ENCODE measurements at places on chromosomes 1 and 21.

GRCh38 chr1:46690931-46691421, 19.3 kb downstream of the TEX38 start:
- H3K4me3 ChIP-seq, result no peak overlapping the region
- H3K4me1 ChIP-seq, result no peaks in the 10 kb centered on the region
- H3K36me3 ChIP-seq, result peaks cover 10% of the 10 kb centered on the region

- H3K27me3 ChIP-seq, result peaks cover 2% of the 10 kb centered on the region
- no peak overlapping the region for H3K27ac ChIP-seq
- no peaks in the 10 kb centered on the region for H3K36me3 ChIP-seq
- H3K4me1 ChIP-seq, result peaks cover 4% of the 10 kb centered on the region
- peak overlapping the region; percentile 72 for H3K4me3 ChIP-seq
Observed at GRCh38 chr1:50332941-50333594, 90.2 kb downstream of the DMRTA2 start.

- no peaks in the 10 kb centered on the region for H3K4me1 ChIP-seq
- DNase-seq, result no peak
- no peaks in the 10 kb centered on the region for H3K27me3 ChIP-seq
- no peak overlapping the region for H3K27ac ChIP-seq
- H3K4me3 ChIP-seq, result no peak overlapping the region
- peaks cover 15% of the 10 kb centered on the region for H3K36me3 ChIP-seq
Observed at GRCh38 chr1:173870252-173871075, 2.3 kb downstream of the ZBTB37 start.

DNA sequence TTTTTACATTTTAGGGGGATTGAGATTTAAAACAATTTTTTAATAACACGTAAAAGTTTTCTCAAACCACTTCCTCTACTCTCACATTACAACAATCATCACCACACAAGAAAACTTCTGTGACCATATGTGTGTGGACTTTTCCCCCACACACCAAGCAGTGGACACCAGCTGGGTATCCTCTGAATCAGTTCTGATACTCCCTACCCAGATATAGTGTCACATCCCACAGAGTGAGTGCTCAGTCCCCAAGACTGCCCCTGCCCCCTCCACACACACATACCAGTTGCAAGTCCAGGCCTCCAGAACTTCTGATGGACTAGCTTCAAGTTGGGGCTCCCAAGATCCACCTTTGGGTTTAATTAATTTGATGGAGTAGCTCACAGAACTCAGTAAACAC, 53.3 kb upstream of the QSOX1 start:
- H3K36me3 ChIP-seq, result peaks cover 7% of the 10 kb centered on the region
- DNase-seq, result no peak
- no peak overlapping the region for H3K27ac ChIP-seq
- H3K4me1 ChIP-seq, result no peaks in the 10 kb centered on the region

- H3K27ac ChIP-seq, result no peak overlapping the region
- H3K4me3 ChIP-seq, result no peak overlapping the region
- DNase-seq, result peak; percentile 40
- peaks cover 10% of the 10 kb centered on the region for H3K4me1 ChIP-seq
Observed at GRCh38 chr1:27026621-27027574, 14.2 kb upstream of the TENT5B start.

- no peak for DNase-seq
- no peaks in the 10 kb centered on the region for H3K4me1 ChIP-seq
- no peak overlapping the region for H3K4me3 ChIP-seq
- no peaks in the 10 kb centered on the region for H3K36me3 ChIP-seq
Observed at GRCh38 chr1:29466258-29466657, 229.9 kb downstream of the PTPRU start.

- no peaks in the 10 kb centered on the region for H3K4me1 ChIP-seq
- no peaks in the 10 kb centered on the region for H3K36me3 ChIP-seq
- no peak overlapping the region for H3K4me3 ChIP-seq
- DNase-seq, result no peak
- H3K27ac ChIP-seq, result no peak overlapping the region
Observed at GRCh38 chr1:154448331-154448811, 43.2 kb downstream of the IL6R start.

- no peak for DNase-seq
- no peak overlapping the region for H3K4me3 ChIP-seq
- H3K4me1 ChIP-seq, result no peaks in the 10 kb centered on the region
- H3K27ac ChIP-seq, result no peak overlapping the region
Observed at GRCh38 chr1:8941906-8942305, 3.8 kb upstream of the CA6 start.

GRCh38 chr1:172883387-172883791, 167.4 kb downstream of the TNFSF18 start:
- H3K27me3 ChIP-seq, result no peaks in the 10 kb centered on the region
- peak; percentile 70 for DNase-seq
- no peak overlapping the region for H3K27ac ChIP-seq
- no peak overlapping the region for H3K4me3 ChIP-seq
- no peaks in the 10 kb centered on the region for H3K4me1 ChIP-seq

DNA sequence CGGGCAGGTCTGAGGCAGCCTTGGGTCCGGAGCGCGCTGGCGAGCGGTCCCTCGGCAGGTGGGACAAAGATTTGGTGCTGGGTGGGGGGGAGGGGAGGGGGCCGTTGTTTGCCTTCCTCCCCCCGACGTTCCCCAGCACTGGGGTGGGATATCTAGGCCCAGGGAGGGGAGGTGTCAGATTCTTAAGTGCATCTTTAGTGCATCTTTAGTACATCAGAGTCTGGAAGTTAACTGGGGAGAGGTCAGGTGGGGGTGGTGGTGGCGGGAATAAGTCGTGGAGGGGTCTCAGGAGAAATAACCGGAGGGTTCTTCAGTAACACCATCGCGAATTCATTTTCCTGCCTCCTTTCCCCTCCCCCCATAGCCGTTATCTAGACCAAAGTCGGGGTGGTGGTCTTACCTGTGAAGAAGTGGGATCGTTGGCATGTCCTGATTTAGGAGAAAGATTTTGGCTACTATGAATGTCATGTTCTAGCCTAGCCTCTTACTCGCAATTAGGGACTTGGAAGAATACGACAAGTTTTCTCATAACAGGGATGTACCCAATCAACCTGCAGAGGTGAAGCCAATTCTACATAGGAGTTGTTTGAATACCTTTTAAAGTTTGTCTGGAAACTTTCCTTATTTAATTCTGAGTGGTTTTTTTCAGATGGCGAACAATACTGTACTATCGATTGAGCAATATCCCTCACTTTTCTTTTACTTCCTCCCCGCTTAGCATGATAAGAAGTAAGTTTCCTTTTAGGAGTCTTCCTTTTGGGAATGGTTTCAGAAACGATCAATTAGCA, 886 bp downstream of the ZMYM4 start:
- H3K36me3 ChIP-seq, result no peaks in the 10 kb centered on the region
- H3K4me1 ChIP-seq, result peaks cover 4% of the 10 kb centered on the region
- H3K27ac ChIP-seq, result peak overlapping the region; percentile 85
- H3K27me3 ChIP-seq, result no peaks in the 10 kb centered on the region
- DNase-seq, result peak; percentile 13

GRCh38 chr1:109639841-109640184, 16.1 kb upstream of the GSTM4 start:
- no peaks in the 10 kb centered on the region for H3K36me3 ChIP-seq
- DNase-seq, result no peak
- no peaks in the 10 kb centered on the region for H3K27me3 ChIP-seq
- no peak overlapping the region for H3K27ac ChIP-seq
- no peak overlapping the region for H3K4me3 ChIP-seq
- H3K4me1 ChIP-seq, result peaks cover 16% of the 10 kb centered on the region

GRCh38 chr1:19289244-19289643, 674 bp upstream of the AKR7A3 start:
- H3K27me3 ChIP-seq, result no peaks in the 10 kb centered on the region
- peaks cover 3% of the 10 kb centered on the region for H3K4me1 ChIP-seq
- no peak overlapping the region for H3K27ac ChIP-seq
- H3K36me3 ChIP-seq, result no peaks in the 10 kb centered on the region

DNA sequence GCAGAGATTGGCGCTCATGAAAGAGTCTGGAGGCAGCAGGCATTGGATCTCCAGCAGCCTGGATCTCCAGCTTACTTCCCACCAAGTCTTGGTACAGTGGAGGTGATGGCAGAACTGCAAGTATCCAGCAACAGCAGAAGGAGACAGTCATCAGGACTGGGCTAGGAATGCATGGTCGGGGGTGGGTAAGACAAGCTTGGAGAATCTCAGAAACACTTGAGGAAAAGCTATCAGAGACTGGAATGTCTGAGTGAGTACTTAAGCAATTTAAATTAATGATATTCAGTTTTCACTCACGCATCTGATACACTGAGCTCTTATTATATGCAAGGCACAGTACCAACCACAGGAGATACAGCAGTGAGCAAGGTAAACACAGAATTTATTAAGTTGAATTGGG, 9.8 kb downstream of the TMEM35B start:
- H3K4me3 ChIP-seq, result no peak overlapping the region
- no peaks in the 10 kb centered on the region for H3K36me3 ChIP-seq
- no peak for DNase-seq
- H3K27ac ChIP-seq, result no peak overlapping the region
- no peaks in the 10 kb centered on the region for H3K27me3 ChIP-seq

DNA sequence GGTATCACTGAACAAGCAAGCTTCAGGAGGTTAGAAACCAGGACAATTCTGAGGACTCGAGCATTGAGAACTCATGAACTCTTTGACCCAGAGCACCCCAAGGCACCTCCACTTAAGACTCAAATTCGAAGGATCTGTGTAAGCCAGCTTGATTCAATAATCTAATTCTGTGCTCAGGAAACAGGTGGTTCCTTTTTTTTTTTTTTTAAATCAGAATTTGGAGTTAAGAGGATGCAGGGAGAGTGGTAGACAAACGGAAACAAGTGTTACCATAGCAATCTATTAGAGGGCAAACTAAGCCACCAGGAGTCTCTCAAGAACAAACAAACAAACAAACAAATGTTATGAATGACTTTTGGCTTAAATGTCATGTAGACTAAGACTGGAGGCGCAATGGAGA, 53.8 kb upstream of the DPH5 start:
- H3K36me3 ChIP-seq, result no peaks in the 10 kb centered on the region
- H3K27me3 ChIP-seq, result no peaks in the 10 kb centered on the region
- no peak overlapping the region for H3K27ac ChIP-seq
- DNase-seq, result no peak
- no peak overlapping the region for H3K4me3 ChIP-seq

DNA sequence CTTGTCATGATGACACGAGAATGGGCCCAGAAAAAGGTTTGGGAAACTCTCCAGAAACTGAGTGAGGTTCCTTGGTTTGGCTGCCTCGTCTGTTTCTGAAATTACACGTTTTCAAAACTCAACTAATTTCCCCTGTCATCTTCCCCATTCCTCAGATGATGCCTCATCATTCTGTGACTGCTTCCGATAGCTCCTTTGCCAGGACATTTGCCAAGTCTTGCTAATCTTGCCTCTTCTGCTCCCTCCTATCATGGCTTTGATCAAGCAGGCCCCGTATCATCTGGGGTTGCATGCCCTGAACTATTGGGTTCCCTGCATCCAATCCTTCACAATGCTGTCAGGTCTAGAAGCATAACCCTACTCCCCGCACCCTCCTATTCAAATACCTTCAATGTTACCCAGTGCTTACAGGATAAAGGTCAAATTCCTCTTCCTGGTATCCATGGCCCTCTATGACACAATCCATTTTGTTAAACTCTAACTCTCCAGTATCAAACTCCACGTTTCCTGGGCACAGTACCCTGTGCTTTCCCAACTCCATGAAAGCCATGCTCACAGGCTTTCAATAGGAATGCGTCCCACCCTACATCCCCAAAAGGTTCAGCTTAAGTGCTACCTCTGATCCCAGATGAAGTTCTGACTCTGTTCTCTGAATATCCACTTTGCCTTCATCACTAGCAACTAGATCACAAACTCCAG, 22.2 kb upstream of the TMEM200B start:
- H3K4me1 ChIP-seq, result no peaks in the 10 kb centered on the region
- H3K4me3 ChIP-seq, result no peak overlapping the region
- peaks cover 36% of the 10 kb centered on the region for H3K36me3 ChIP-seq
- DNase-seq, result peak; percentile 72
- H3K27ac ChIP-seq, result no peak overlapping the region
